ENCODE measurements at places on chromosomes 5 and 9.
A peak's percentile ranks its signal among the peaks of the same experiment; 100 is the strongest.

GRCh38 chr5:16934677-16935153, 1.4 kb downstream of the MYO10 start:
- DNase-seq = no peak

DNA sequence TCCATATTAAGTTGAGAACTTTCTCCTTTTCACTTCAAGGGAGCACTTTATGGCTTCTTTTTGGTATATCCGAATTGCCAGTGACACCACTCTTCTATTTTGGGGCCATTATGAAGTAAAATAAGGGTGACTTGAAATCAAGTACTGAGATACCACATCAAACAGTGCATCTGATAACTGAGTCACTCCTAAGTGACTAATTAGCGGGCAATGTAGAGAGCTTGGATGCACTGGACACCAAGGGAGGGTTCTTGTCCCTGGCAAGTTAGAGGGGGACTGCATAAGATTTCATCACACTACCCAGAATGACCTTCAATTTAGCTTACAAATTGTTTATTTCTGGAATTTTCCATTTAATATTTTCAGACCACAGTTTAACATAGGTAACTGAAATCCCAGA, 813.9 kb upstream of the CDH10 start:
- DNase-seq = no peak

- no peak for DNase-seq
These were observed 214.1 kb downstream of the SMARCA2 start for GRCh38 chr9:2229109-2229721.

DNA sequence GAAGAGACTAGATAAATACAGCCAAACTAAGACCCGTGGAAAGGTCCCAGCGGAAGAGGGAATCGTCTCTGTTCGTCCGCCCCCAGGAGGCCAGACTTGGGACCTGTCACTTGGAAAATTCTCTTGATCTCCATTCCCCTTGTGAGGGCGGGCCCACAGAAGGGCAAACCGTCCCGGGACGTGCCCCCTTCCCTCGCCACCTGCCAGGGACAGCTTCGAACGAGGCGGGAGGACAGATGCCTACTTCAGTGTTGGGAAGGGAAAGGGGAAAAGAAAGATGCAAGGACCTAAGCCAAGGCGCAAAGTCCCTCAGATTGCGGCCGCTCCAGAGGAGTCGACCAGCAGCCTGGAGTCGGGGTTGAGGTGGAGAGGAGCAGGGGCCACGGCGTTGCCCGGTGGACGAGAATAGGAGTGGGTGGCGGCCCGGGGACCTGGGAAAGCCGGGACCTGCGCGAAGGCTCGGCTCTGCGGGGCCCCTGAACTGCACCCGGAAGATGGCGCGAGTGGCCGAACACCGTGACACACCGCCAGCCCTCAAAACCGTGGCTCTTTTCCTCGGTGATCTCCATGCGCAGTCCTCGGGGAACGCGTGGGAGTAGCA, 4.4 kb upstream of the EBF1 start:
- peak; percentile 87 for DNase-seq

DNA sequence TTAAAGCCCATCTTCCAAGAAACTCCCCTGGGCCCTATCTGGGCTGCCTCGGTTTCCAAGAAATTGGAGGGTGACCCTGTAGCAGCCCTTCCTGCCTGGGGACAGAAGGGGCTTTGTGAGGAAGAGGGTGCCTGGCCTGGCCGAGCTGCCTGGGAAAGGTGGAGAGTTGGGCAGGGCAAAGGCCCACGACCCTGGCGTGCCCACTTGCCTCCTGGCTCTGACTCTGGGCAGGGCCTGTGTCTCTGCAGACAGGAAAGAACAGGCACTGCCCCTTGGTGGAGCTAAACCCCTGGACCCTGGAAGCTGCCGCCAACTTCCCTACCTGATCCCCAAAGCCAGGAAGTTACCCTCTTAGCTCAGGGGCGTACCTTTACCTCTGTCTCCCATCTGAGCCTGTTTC, 149.3 kb downstream of the RGS3 start:
- no peak for DNase-seq

GRCh38 chr5:177957241-177957640, 38.8 kb downstream of the PROP1 start:
- DNase-seq = peak; percentile 21

GRCh38 chr5:180492226-180492903, 1.8 kb upstream of the CNOT6 start:
- DNase-seq = peak; percentile 49

DNA sequence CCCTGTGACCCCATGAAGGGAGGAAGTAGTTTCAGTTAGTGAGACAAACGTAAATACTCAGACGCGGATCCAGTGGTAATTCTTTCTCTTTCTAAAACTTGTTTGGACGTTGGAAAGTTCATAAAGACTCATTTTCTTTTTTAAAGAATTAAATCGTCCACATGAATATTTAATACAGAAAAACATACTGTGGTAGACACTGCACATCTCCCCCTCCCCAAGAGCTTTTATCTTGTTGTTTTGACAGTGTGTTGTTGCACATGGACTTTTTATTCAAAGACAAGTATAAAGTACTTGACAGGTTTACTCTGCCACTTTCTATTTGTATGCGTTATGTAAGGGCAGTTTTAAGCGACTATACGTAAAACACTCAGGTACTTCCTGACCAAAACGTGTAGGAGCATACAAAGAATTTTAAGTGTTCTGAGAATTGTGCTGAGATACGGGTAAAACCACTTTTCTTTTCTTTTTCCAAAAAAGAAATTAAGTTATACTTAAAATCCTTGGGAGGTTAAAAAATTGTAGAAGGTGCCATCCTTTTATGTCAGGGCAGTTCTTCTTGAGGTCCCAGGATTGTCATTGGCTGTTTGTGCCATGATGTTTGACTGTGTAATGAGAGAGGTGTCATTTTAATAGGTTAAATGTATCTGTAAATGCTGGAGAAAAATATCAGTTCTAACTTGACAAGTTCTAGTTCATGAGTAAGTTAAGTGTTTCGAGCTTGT, 1.3 kb downstream of the NIPBL start:
- no peak for DNase-seq

DNA sequence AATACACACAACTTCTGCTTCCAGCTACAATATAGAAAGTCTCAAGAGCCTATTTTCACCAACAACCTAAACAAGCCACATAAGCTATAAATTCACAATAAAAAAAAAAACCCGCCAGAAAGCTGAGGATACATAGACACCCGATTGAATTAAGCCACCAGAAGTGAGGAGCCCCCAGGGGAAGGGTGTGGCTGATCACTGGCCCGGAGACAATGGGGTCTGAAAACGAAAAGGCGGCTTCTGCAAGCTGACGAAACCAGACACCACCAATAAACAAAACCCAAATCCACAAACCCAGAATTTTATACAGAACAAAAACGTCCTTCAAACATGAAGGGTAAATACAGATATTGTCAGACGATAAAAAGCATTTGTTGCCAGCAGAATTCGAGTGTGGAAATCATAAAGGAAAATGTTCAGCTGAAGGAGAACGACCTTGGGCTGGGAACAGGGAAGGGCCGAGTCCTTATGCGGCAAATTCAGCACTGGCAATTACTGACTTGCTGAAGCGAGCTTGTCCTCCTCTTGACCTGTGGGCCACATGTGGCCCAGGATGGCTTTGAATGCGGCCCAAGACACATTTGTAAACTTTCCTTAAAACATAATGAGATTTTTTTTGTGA, 39.6 kb upstream of the CEP72 start:
- DNase-seq = peak; percentile 27

DNA sequence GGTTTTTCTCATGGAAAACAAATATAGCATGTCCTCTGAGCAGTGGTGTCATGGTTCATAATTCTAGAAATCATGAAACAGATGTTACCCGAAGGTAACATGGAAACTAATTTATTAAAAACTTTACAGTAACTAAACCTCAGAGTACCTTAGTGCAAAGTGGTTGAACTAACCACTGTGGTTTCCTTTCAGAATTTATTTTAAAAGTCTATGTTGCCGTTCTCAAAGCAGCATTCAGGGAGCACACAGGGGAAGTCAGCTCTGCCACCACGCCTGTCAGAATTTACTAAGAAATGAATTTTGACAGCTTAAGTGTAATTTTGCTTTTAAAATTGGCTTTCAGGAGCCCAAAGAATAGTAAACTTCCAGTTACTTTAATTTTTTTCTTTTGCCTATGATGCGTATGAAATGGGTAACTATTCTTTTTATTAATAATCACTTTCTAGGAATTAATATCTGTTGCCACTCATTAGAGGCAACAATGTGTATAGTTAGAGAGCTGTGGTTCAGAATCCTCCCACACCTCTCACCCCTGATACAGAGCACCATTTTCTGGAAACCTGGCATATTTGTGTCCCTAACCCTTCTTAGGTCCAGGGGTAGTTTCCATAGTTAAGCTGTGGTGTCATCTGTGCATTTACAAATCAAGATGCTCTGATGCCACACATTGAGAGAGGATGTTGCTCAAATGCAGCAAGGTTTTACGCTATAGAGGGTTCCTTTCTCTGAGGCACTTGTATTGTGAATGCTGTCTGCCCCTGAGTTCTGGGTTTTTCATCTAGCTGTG, 202.6 kb downstream of the ZSWIM6 start:
- no peak for DNase-seq

DNA sequence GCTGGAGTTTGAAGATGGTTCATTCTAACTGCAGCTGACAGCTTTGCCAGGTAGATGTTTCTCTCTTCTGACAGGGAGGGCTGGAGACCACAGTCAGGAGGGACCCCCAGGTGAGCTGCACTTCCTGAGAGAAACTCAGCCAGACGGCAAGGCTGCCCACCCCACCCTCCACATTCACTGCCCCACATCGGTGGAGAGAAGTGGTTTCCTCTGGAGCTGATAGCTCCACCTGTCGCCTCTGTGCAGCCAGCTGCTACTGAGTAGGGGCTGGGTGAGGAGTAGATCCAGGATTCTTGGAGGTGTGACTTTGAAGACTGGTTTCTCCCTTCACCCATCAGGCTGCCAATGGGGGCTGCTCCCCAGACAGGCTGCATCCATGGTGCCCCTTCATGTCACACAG, 175.0 kb downstream of the CARTPT start:
- DNase-seq = no peak

Measured in endodermal cell (in vitro differentiated cells).